Activated T-helper 9 cell treated with anti-CD3 and anti-CD28 coated beads, Interleukin-2, amount 50 U/mL, for 16 hours (primary cell): ENCODE measurements at places on chromosomes 7 and 10.

DNA sequence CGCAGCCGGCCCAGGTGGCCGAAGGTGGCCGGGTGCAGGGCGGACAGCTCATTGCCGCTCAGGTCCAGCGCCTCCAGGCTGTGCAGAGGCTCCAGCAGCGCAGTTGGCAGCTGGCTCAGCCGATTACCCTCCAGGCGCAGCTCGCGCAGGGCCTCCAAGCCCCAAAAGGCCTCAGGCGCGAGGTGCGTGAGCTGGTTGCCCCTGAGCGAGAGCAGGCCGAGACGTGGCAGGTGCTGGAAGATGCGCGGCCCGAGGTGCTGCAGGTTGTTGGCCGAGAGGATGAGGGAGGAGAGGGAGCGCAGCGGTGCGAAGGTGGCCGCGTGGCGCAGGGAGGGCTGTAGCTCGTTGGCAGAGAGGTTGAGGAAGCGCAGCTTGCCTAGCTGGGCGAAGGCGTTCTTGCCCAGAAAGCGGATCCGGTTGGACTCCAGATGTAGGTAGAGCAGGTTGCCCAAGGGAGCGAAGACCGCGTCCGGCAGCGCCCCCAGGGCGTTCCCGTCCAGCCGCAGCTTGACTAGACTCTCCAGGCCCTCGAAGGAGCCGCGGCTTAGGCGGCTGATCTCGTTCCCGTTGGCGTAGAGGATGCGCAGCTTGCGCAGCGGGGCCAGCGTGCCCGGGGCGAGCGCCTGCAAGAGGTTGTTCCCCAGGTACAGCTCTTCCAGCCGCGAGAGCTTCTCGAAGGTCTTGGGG lies 923 bp downstream of the TRIL start:
- DNase-seq: no peak

GRCh38 chr10:114766470-114766869 lies 55.1 kb upstream of the FHIP2A start:
- DNase-seq: no peak

- DNase-seq: no peak
Observed at GRCh38 chr7:129949292-129950133, 3.2 kb downstream of the UBE2H start.

- no peak for DNase-seq
Observed at GRCh38 chr7:70098133-70098561, 499.9 kb downstream of the AUTS2 start.

- DNase-seq: no peak
Observed at GRCh38 chr7:103821092-103821491, 168.4 kb downstream of the RELN start.

DNA sequence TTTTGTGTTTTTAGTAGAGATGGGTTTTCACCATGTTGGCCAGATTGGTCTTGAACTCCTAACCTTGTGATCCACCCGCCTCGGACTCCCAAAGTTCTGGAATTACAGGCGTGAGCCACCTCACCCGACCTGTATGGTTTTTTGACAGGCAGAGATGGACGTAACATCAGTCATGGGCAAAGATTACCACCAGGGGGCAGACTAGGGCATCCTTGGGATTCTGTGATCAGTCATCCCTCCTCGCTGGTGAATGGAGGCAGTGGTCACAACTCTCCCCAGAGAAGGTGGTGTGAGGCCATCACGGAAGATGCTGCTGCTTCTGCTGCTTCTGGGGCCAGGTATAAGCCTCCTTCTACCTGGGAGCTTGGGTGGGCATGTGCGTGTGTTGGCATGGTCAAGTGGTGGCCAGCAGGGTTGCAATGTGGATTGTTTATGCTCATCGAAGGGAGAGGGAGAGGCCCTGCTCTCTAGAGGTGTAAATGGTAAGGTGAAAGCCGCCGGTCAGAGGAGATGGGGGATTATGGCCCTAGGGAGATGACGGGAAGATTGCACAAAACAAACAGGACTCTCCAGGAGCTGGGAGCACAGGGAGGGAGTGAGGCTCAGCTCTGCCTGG lies 122.7 kb upstream of the PRSS1 start:
- peak; percentile 45 for DNase-seq
